ENCODE measurements at places on chromosomes 11 and 22.

DNA sequence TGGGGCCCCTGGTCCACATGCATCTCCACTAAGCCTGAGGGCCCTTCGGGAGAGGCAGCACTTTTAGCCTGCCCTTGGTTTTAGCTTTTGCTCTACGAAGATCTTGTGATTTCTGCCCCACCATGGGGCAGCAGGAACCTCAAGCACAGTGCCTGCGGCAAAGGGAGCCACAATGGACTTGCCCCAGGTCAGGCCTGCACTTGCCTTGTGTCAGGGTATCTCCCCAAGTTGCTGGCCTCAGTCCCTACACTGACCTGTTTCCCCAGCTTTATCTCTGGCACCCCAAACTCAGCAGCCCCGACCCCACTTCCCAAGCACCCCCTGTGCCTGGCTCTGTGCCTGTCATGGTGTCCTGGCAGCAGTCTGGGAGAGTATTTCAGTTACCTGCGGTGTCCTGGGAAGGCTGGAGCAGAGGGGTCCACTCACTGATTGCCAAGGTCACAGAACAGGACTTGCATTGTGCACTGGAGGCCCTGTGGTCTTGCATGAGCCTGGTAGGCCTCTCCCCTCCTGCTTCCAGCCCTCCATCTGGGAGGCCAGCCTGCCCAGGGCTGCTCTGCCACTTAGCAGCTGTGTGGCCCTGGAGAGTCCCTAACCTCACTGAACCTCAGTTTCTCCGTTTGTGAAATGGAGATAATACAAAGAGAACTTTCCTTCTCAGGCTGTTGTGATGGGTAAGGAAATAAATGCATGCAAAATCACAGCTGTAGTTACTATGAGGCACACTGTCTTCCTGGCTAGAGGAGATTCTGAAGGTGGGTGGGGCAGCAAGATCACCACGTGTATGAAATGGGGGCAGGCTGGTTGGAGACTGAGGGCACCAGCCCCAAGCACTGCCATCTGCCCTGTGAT is 3.6 kb upstream of the AIFM3 start:
- DNase-seq, result no peak

- DNase-seq, result no peak
These were observed 2.3 kb downstream of the NIPSNAP1 start for GRCh38 chr22:29578462-29579200.

GRCh38 chr11:122727101-122727929 is 71.8 kb downstream of the UBASH3B start:
- DNase-seq, result peak; percentile 20

- DNase-seq, result no peak
These were observed at the start of gene CECR2 for GRCh38 chr22:17369439-17370025. Gene CECR2, plus strand, starts transcription at chr22:17369460. Its CDS starts 324 bp downstream, at chr22:17369784.

GRCh38 chr11:370070-370941 is 1.0 kb downstream of the B4GALNT4 start:
- no peak for DNase-seq

DNA sequence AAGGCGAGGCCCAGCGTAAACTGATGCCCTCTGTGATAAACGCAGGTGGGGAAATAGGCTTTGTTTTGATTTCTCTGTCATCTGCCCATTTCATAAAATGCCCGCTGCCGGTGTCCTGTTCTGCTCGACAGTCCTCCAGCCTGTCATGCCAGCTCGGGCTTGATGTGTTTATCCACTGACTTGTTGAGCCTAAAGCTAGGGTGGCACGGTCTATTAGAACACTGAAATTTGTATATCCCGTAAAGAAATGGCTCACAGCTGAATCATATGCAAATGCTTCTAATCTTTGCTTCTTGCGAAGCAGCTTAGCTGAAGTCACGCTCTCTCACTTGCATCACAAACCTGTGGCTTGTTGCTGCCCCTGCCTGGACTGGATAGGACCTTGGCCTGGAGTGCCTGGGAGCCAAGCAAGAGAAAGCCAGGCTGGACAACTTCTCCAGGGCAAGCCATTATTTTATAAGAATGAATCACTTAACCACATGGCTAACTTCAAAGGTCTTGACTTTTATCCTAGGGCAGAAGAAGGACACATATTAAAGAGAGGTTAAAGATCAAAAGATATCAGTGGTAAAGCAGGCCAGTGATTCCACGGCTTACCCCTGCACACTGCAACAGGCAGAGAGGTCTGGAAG is 33.1 kb downstream of the EHF start:
- DNase-seq, result no peak

GRCh38 chr22:46275455-46276122 is 7.8 kb downstream of the TTC38 start:
- DNase-seq, result no peak

- DNase-seq, result no peak
These were observed 3.0 kb upstream of the SORL1 start for GRCh38 chr11:121449123-121449522.

GRCh38 chr22:21834869-21835268 is 32.6 kb downstream of the MAPK1 start:
- DNase-seq, result no peak

DNA sequence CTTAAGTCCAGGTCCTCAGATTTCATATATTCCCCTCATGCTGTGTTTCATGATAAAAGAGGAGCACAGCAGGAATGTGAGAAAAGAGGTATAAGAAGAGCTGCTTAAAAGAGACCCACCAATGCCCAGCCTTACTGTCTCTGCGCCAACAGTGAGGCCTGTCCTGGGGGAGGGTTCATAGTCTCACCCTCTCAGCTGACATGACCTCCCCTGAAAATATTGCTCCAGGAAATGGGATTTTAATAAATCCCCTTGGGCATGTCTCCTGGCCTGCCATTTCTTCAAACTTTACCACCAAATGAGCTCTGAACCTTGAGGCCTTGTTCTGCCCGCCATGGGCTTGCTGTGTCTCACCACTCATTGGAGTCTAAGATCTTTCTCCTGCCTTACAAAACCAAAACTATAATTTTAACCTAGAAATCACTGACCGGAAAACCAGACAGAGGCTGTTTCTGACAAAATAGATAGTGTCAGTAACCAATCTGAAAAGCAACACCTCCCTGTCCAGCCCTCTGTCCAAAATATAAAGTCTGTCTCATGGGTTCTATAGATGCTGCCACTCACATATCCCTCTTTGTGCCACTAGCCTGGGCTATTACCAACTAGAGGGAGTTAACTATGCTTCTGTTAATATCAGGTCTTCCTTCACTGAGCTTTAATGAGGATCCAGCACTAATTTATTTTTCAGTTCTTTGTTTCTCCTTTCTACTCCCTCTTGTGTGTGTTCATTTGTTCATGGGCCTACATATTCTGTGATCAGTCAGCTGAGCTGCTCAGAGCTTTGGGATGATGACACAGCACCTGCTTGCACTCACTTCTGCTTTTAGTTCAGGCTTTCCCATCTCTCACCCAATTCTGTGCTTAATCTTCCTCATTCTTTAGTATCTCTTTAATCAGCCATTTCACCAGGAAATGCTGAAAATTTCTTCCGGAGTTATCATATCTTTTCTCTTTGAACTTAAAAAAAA is at the start of gene OR2AG2:
OR2AG2 (minus strand) TSS at position 51 of the 968 bp plus-strand sequence. CDS start 3,019 bp downstream, outside the sequence.
- DNase-seq, result no peak

DNA sequence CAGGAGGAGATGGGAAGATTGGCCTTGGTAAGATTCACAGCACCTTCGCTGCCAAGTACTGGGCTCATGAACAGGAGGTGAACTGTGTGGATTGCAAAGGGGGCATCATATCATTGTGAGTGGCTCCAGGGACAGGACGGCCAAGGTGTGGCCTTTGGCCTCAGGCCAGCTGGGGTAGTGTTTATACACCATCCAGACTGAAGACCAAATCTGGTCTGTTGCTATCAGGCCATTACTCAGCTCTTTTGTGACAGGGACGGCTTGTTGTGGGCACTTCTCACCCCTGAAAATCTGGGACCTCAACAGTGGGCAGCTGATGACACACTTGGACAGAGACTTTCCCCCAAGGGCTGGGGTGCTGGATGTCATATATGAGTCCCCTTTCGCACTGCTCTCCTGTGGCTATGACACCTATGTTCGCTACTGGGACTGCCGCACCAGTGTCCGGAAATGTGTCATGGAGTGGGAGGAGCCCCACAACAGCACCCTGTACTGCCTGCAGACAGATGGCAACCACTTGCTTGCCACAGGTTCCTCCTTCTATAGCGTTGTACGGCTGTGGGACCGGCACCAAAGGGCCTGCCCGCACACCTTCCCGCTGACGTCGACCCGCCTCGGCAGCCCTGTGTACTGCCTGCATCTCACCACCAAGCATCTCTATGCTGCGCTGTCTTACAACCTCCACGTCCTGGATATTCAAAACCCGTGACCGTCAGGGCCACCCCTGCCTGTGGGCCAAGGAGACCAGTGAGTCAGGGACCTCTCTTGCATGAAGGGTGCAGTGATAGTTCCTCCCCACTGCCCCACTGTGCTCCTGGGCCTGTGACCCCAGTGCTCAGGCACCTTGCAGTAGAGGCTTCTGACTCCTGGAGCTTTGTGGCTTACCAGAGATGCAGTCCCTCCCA is 83.6 kb downstream of the BCR start:
- DNase-seq, result no peak

- no peak for DNase-seq
These were observed 40.9 kb upstream of the SUSD2 start for GRCh38 chr22:24140357-24140756.

DNA sequence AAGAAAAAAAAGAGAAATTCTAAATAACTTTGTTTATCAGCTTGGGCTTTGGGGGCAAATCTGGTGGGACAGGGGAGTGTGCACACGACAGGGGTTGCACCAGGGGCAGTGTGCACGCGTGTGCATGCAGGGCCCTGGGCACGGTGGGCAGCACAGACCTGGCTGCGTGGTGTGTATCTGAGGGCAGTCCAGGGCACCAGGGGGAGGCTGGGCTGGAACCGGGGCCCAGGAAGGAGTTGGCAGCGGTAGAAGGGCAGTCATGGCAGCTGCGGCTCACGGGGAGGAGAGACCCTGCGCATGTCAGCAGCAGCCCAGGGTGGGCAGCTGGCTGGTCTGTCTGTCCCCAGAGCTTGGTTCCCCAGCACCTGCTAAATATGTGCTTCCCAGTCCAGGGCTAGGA is 4.3 kb downstream of the KRTAP5-5 start:
- DNase-seq, result no peak

- DNase-seq, result no peak
These were observed 16.5 kb upstream of the APOBEC3A start for GRCh38 chr22:38940811-38941384.

- no peak for DNase-seq
These were observed 5.9 kb upstream of the PACSIN3 start for GRCh38 chr11:47192111-47192510.

- DNase-seq, result no peak
These were observed 3.1 kb downstream of the ASRGL1 start for GRCh38 chr11:62340269-62340901.

Data from T-helper 2 cell (primary cell).